ENCODE measurements at places on chromosomes 13 and 19.

DNA sequence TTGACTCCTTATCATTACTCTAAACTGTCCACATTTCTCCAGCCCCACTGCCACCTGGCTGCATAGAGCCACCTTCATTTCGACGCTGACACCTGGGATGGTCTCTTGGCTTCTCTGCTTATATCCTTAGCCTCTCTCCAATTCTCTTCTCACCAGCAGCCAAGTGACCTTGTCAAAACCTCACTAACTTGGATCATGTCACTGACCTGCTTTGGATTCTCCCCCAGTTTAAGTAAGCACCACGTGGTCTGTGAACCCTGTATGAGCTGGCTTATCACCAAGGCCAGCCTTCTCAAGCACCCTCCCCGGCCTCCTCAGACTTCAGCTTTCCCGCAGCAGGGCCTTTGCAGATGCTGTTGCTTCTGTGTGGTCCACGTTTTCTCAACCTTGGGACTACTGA is 12.3 kb upstream of the GGACT start:
- DNase-seq = no peak

DNA sequence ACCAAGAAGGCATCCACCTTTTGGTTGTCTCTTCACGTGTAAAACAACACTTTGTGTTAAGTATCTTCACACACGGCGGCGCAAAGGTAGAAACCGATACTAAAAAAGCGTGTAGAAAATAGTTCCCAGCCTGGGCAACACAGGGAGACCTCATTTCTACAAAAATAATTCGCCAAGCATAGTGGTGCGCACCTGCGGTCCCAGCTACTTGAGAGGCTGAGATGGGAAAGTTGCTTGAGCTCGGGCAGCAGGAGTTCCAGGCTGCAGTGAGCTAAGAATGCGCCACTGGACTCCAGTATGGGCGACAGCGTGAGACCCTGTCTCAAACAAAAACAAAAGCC is 573 bp upstream of the ERCC5 start:
- DNase-seq = no peak

GRCh38 chr13:46908501-46908900 is 11.6 kb upstream of the HTR2A start:
- no peak for DNase-seq

DNA sequence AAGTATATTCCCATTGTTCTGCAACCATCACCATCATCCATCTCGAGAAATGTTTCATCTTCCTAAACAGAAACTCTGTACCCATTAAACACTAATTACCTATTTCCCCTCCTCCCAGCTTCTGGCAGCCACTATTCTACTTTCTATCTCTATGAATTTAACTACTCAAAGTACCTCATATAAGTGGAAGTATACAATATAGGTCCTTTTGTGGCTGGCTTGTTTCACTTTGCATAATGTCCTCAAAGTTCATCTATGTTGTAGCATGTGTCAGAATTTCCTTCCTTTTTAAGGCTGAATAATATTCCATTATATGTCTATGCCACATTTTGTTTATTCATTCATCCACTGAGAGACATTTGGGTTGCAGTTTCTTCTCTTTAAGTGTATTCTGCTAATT is 159.4 kb downstream of the KCNRG start:
- no peak for DNase-seq

GRCh38 chr19:34468409-34468808 is 13.1 kb upstream of the WTIP start:
- DNase-seq = no peak

DNA sequence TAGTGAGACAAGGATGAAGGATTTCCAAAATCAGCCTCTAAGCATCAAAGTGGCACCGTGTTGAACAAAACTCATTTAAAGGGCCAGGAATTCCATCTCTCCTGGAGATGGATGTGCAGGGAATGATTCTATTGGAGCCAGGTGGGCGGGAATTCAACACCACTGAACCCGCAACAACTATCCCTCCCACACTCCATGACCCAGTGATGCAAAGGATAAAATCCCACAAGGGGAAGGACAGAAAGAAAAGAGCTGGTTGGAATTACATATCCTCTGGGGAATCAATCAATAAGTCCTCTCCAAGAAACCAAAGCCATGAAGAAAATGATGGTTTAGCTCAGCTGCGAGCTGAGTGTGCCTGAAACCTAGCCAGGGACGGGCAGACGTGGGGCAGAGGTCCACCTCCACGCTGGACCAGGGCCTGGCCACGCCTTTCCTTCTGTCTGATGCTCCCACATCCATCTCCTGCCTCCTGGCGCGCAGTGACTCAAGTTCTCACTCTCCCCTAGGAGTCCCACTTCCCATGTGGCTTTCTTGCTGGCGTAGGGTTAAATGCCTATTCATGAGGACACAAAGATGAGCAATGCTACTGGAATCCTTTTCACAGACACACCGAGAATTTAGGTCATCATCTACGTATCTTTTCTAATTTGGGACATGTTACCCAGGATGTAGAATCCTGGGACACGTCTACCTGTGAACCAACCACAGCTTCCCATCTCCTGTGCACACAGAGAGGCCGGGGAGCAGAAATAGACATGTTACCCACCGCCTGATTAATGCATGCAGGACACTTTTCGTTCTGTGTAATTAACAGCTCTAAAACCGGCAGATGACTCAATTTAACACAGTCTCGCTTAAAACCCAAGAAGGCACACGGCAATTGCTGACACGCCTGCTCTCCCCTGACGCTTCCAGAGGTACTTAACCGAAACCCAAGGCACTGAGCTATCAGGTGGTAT is 48.6 kb downstream of the PEPD start:
- DNase-seq = no peak

- DNase-seq = no peak
These were observed 39.5 kb downstream of the ZSWIM9 start for GRCh38 chr19:48210005-48210404.

DNA sequence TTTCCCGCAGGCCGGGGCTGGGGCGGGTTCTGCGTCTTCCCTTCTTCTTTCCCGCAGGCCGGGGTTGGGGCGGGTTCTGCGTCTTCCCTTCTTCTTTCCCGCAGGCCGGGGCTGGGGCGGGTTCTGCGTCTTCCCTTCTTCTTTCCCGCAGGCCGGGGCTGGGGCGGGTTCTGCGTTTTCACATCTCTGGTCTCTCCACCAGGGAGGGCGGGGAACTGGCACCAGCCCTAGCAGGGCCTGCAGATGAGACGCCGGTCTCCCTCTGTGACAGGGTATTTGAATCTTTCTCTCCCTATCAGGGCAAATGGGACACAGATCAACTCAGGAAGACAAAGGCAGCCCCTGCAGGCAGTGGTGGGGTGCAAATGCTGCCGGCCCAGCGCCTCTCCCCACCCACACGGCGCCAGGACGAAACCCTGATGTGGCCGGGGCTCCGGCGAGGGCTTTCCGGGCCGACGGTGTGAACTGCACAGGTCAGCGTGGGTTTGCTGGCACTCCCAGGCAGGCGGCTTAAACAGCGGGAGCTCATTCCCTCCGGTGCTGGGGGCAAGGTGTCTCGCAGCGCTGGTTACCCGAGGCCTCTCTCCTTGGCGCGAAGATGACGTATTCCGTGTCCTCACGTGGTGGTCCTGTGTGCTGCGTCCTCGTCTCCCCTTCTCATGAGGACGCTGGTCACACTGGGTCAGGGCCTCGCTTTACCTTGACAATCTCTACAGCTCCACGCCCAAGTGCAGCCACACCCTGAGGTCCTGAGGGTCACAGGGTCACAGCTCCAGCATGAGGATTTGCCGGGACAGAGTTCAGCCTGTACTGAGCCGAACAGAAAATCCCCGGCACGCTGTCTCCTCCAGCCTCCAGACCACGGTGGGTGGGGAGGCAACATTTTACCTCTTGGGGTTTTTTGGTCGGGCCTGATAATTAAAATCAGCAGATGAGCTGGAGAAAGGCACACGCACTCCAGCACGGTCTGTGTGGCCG is 717 bp upstream of the C13orf46 start:
- DNase-seq = no peak

- DNase-seq = no peak
These were observed 43.4 kb upstream of the AKAP11 start for GRCh38 chr13:42228527-42228926.

GRCh38 chr19:49155820-49156346 is 687 bp upstream of the HRC start:
- no peak for DNase-seq

DNA sequence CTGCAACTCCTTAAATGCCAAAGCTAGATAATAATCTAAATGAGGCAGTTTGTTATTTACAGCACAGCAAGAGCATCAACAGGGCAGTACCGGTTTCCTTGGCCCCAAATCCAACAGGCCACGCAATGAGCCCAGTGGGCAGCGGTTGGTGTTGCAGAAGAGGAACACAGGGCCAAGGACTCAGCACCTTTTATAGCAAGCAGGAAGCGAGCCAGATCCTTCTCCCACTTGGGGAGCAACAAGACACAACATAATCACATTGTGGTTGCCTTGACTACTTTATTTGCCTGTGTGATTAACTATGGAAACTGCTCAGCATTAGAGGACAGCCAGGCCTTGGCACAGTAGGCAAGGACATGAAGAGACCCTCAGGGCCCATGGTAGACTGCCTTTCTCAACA is 67.1 kb upstream of the HTR2A start:
- no peak for DNase-seq

- no peak for DNase-seq
These were observed 70.8 kb downstream of the LNX2 start for GRCh38 chr13:27549406-27549981.
